ENCODE measurements at places on chromosomes 4 and X.

GRCh38 chr4:7420661-7421040 lies 14.1 kb downstream of the PSAPL1 start:
- no peak for DNase-seq

GRCh38 chr4:7212101-7212674 lies 19.9 kb downstream of the SORCS2 start:
- no peak for DNase-seq

DNA sequence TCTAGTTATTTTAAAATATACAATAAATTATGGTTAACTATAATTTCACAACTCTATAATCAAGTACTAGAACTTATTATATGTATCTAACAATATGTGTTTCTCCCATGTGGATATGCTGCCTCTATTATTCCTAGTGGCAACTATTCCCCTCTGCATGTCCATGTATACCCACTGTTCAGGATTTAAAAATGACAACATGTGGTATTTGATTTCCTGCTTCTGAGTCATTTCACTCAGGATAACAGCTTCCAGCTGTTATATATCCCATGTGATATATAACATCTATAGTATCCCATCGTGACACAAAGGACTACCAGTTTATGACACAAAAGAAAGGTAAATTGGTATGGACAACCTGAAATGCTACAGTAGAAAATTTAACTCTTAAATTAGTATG lies 167.4 kb upstream of the TACR3 start:
- DNase-seq: no peak

DNA sequence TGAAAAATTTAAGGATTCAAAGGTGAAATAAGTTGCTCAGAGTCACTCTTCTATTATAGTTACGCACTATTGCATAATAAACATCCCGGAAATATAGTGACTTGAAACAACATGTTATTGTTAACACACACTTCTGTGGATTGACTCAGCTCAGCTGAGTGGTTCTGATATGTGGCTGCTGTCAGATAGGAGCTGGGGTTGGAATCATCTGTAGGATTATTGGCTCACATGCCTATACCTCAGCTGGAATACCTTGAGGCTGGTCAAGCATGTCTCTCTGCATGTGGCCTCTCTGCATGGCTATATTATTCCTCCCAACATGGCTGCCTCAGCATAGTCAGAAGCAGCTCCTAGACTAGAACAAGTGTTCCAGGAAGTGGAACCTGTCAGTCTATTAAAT lies 486.7 kb upstream of the MAGEB2 start:
- no peak for DNase-seq

- DNase-seq: no peak
Observed at GRCh38 chrX:15465896-15466651, 27.1 kb downstream of the PIR start.

GRCh38 chrX:105650577-105650976 lies 171.8 kb upstream of the NRK start:
- no peak for DNase-seq

- DNase-seq: no peak
Observed at GRCh38 chr4:31548823-31549222, 828.7 kb downstream of the PCDH7 start.

DNA sequence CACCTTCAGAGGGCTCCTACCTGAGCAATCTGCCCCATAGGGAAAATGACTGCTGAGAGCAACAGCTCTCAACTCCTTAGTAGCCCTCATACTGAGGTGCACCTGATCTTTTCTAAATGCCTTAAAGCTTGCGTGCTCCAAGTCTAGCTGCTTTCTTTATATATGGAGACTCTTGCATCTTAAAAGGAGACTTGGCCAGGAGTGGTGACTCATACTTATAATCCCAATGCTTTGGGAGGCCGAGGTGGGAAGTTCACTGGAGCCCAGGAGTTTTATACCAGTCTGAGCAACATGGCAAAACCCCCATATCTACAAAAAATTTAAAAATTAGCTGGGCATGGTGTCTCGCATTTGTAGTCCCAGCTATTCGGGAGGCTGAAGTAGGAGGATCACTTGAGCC lies 78.1 kb upstream of the TRIM2 start:
- no peak for DNase-seq

GRCh38 chr4:139207247-139207646 lies 30.2 kb upstream of the ELF2 start:
- no peak for DNase-seq

DNA sequence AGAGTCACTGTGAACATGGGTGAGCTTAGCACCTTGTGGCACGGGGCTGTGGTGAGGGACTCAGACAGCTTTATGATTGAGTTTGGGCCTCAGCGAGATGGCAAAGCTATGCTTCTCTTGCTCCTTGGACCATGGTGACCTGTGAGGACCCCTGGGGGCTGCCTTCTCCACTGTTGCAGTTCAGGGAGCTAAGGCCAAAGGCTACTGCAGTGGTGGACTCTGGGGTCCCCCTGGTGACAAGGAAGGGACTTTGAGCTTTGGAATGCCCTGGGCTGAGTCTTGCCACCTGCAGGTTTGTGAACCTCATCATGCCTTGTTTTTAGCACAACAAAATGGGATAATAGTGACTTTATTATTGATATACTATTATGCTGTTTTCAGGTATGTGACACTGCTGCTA lies 36.5 kb downstream of the TBL1X start:
- DNase-seq: no peak

DNA sequence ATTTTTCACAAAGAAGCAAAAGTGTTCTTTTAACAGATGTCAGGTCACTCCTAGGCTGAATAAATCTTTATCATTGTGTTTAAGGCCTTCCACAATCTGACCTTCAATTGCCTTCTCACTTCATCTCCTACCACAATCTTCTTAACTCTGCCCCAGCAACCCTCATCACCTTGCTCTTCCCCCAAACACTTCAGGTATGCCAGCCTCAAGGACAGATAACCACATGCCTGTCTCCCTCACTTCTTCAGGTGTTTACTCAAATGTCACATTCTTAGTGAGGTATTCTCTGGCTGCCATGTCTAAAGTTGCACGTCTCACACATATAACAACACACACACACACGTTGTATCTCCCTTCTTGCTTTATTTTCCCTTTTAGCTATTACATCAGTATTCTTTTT lies 146.5 kb downstream of the ANKRD50 start:
- no peak for DNase-seq

GRCh38 chr4:142875117-142875516 lies 29.0 kb upstream of the INPP4B start:
- no peak for DNase-seq

DNA sequence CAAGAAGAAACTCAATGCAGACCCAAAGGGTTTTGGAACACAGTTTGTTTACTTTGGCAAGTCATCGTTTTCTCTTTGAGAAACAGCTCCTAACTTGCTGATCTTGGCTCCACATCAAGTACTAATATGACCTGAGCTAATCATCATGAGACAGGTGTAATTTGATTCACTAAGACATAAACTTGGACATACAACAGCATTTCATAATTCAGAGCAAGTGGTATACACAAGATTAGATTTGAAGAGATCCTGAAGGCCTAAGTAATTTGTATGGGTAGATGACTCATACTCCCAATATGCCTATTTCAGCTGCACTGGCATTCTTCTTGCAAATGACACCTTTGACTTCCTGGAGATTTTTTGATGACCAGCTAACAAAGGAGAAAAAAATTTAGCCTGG lies 1521.7 kb downstream of the RPA4 start:
- no peak for DNase-seq

DNA sequence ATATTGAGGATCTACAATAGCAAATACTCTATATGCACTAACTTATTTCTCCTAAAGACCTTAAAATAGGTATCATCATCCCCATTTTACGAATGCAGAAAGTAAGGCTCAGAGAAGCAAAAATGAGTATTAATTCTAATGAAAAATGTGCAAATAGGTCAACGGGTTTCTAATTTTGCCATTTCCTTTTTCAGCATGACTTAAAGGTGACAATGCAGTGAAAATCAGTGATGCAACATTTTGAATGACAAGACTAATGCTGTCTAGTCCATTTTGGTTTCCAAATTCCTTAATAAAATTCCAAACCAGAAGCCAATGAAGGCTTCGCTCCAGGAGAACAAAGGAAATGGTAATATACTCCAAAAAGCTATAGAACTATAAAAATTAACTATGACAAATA lies 37.0 kb upstream of the IBSP start:
- DNase-seq: no peak

DNA sequence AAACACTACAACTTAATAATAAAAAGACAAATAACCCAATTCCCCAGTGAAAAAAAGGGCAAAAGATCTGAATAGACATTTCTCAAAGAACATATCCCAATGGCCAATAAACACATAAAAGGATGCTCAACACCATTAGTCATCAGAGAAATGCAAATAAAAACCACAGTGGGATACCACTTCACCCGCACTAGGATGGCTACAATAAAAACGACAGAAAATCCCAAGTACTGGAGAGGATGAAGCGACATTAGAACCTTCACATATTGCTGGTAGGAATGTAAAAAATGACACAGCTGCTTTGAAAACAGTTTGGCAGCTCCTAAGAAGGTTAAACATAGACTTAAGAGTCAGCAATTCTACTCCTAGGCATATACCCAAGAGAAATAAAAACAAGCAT lies 140.6 kb upstream of the ARX start:
- DNase-seq: no peak

GRCh38 chr4:104205116-104205515 lies 289.6 kb downstream of the CXXC4 start:
- DNase-seq: no peak

- no peak for DNase-seq
Observed at GRCh38 chrX:72276478-72276953, 532 bp downstream of the RPS4X start.

DNA sequence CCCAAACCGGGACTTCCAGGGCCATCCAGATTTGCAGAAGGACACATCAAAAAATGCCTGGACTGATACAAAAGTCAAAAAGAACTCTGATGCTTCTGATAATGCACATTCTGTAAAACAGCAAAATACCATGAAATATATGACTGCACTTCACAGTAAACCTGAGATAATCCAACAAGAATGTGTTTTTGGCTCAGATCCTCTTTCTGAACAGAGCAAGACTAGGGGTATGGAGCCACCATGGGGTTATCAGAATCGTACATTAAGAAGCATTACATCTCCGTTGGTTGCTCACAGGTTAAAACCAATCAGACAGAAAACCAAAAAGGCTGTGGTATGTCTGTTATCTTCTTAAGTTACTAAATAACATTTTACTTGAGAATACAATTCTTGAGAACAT lies 9.2 kb downstream of the PLK4 start:
- no peak for DNase-seq

GRCh38 chr4:7466904-7467303 lies 32.2 kb upstream of the PSAPL1 start:
- DNase-seq: no peak

DNA sequence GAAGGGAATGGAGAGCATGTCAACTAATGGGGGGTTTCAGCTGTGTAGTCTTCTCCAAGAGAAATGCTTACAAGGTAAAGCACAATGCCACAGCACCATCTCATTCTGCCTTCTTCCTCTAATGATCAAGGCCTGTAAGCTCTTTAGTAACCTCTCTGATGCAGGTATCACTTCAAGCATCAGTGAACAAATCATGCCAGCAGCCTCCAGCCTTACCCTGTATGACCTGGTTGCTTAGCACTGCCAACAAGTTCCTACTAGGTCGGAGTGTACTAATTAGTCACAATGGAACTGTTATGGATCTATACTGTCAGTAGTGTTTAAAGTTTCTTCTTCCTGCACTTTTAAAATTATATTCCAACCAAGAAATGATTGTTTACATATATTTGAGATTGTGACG lies 197.7 kb downstream of the GRID2 start:
- DNase-seq: no peak

GRCh38 chr4:129335276-129335675 lies 239.3 kb downstream of the C4orf33 start:
- DNase-seq: no peak

DNA sequence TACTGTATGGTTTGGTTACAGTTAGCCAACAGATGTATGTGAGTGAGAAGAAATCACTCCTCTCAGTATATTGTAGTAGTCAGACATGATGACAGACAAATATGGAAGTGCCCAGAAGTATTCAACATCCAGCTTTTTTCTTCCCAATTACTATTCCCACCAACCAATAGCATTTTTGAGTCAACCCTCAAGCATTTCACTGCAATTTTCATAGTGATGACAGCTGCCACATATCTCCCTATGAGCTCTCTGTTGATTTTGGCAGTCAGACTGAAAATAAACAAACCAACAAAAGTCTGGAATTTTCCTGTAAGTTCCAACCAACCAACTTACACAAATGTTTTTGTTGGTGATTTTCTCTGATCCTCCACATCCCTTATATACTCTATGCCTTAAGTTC lies 8.2 kb upstream of the TRAM1L1 start:
- no peak for DNase-seq

DNA sequence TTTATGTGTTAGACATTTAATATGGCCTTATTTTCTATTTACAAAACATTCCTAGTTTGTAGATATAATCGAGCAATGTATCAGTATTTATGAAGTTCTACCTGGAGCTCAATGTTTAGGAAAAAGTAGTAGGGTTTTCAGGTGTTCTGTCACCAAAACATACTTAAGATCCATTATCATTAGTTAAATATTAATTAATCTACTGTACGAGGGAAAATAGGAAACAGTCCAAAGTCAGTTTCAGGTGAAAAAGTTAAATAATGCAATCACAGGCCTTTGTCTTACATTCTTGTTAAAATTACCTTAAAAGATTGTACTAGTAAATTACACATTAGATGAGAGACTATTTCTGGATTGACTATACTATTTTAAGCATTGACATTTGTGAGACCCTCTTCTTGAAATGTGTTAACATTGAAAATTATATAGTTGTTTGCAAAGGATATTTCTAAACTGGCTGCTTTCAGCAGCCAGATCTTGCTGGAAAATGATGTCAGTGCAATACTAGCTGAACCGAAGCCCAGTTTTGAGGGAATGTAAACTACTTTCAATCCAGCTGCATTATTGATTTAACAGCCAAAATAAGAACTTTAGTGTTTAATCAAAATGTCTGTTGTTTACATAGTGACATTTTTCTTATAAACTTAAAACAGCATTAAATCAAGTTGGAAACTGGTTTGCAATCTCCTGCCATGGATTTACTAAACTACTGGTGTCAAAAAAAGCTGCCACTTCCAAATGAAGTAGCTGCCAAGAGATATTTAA lies 19.3 kb downstream of the GUCY1B1 start:
- DNase-seq: no peak

DNA sequence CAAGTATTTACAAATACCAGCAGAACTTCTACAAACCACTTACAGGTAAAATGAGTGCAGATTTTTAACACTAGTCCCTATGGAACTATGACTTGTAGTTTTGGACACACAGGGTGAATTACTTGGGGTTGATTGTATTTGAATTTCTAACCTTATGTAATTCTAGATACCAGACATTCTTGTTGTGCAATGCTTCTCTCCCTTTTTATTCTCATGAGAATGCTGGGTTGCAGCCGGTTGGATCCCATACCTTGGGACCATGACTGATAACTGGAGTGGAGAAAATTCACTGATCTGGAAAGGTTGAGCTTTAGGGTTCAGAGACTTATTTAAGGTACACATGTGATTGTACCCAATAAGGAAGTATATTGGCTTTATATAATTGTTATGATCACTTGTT lies 8.8 kb downstream of the TET2 start:
- no peak for DNase-seq

DNA sequence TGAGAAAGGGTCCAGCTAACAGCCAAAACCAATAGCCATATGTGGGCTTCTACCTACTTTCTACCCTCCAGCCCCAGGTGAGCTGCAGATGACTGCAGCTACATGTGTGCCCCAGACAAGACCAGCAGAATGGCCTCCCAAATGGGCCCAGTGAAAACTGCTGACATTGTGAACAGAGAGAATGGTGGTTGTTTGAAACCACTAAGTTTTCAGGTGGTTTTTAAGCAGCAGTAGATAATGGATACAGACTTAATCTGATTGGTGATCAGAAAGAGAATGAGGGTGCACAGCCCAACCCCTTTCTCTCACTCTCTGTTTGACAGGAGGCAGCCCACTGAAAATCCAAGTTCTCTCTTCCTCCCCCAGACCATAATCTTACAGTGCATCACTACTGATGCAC lies 42.5 kb upstream of the BBS12 start:
- DNase-seq: peak; percentile 42
